ENCODE measurements at places on chromosomes 6 and 20.

DNA sequence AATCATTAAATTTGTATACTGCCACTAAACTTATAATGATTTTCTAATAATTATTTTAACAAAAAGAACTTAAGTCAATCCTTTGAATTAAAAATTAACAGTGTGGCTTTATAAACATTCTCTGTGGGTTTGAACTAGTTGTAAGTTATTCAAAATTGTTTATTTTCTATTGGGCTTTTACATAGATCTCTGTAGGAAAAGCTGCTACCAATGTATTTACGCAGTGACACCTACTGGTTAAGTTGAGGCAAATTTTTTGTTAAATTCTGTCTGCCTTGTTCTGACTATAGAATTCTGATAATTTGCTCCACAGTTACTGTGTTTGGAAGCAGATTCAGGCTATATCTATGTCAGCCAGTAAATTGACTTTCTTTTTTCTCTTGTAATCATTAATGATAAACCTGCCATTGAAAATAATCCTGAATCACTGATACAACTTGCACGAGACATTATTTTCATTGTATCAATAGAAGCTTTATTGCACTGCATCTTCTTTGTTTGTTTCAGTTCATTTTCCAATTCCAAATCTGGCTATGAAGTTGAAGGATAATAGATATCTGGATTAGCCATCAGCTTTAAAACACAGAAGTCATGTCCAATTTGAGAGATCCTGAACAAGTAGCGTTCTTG is 66.0 kb upstream of the UTRN start:
- no peak for DNase-seq

- no peak for DNase-seq
Observed at GRCh38 chr6:138240476-138241245, 22.4 kb upstream of the PBOV1 start.

GRCh38 chr6:136550330-136551071 is at the start of gene MAP7:
TSS of gene MAP7 (minus strand) at chr6:136550422. CDS start at chr6:136550408, 14 bp downstream.
- no peak for DNase-seq

DNA sequence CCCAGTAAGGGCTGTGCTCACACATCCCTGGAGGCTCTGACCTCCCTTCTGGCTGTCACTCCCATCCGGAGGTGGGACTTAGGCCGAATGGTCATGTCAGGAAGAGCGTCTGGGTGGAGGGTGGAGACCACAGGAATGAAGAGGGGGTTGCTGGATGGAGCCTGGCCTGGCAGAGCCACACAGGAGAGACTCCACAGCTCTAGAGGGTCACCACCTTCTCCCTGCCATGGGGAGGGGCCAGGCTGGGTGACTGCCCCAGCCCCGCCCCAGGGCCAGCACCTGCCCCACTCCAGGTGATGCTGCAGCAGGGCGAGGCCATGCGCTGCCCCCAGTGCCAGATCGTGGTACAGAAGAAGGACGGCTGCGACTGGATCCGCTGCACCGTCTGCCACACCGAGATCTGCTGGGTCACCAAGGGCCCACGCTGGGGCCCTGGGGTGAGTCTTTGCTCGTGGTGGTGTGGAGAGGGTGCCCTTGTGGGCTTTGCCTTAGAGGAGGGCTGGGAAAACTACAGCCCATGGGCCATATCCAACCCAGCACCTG is 20.6 kb downstream of the RBCK1 start:
- no peak for DNase-seq

- DNase-seq, result no peak
Observed at GRCh38 chr6:125510405-125510804, 208.6 kb upstream of the HDDC2 start.

DNA sequence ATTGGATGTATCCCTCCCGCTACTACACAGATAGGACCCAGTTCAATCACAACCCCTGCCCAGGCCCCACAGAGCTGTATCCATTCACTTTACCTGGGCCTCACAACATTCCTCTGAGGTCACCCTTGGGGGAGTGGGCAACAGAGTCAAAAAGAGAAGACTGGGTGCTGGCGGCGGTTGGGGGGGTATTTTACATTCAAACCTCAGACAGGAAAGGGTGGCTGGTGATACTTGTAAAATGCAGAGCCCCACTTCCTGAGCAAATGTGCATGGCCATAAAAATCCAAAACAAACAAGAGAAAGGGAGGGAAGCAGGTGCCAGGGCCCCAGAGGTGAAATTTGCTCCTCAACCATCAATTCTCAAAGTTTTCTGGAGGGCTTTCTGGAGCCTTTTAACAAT is 3.5 kb downstream of the LRFN2 start:
- no peak for DNase-seq

- no peak for DNase-seq
Observed at GRCh38 chr6:110103260-110103659, 76.2 kb downstream of the WASF1 start.

- DNase-seq, result no peak
Observed at GRCh38 chr6:150905769-150906168, 40.3 kb downstream of the MTHFD1L start.

DNA sequence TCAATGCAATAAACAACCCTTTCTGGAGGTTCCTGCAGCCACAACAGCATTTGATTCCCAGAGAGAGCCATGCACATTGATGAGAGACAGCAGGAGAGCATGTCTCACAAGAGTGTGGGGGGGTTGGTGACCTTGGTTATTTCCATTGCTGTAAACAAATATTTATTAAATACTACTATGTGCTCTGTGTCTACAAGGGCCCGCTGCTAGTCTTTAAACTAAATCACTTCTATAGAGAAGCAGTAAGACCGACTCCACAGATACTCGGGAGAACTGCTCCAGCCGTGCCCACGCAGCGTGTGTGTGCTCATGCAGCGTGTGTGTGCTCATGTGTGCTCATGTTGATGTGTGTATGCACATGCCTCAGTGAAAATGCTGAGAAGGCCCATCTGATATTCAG is 82.7 kb upstream of the TRAF3IP2 start:
- DNase-seq, result no peak

- peak; percentile 57 for DNase-seq
Observed at GRCh38 chr6:108782179-108783041, 65.8 kb upstream of the ARMC2 start.

DNA sequence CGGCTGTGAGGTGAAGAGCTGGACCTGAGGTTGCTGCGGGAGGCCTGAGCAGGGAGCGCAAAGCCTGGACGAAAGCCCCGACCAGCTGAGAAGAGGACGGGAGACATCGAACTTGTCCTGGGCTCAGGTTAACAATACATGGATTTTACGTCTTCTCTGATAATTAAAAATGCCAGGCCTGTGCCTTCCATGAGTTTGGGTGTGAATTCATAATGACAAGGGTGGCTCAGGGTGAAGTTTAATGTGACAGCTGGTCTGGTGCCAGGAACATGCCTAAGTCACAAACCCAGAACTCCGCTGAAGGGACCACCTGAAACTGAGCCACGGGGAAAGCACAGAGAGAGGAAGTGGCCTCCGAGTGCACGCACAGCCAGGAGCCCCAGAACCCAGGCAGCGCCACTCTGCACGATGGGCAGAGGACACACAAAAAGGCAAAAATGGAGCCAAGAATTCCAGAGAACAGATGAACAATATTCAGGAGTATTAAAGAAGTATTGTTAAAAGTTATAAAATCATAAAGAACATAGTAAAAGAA is 150.1 kb upstream of the RPS6KA2 start:
- DNase-seq, result no peak

DNA sequence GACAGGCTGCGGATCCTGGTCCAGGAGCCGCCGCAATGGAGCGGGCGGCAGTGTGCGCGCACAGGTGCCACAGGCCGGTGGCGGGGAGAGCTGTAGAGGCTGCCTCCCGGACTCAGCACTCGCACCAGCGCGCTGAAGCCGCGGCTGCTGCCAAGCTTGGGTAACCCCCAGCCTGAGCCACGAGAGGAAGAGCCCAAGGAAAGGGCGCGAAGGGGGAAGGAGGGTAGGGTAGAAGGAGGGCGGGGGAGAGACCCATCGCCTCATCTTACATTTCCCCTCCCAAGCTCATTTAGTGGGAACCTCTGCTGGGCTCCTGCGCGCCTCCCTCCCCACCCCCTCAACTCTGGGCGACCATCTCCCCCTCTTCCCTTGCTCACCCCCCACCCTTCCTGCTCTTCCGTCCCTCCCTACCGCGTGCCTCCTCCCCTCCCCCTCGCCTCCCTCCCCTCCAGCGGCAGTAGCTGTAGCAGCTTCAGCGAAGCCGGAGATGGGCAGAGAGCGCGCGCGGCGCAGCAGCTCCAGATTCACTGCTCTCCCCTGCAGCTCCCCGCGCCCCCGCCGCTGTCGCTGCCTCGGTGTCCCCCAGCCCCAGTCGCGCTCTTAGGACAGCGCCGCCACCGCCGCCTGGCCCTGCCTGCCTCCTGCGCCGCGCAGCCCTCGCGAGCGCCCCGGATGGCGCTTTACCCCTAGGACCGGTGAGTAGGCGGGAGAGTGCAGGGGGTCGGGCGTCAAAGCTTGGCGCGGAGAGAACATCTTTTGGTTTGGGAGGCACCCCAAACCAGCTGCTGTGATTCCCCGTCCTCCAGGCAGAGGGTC is at the start of gene FUT9:
Gene FUT9 (plus strand): TSS at position 457 of the 816 bp plus-strand sequence. CDS start 187,182 bp downstream, outside the sequence.
- no peak for DNase-seq

- DNase-seq, result no peak
Observed at GRCh38 chr20:62617711-62618483, 24.4 kb upstream of the SLCO4A1 start.

DNA sequence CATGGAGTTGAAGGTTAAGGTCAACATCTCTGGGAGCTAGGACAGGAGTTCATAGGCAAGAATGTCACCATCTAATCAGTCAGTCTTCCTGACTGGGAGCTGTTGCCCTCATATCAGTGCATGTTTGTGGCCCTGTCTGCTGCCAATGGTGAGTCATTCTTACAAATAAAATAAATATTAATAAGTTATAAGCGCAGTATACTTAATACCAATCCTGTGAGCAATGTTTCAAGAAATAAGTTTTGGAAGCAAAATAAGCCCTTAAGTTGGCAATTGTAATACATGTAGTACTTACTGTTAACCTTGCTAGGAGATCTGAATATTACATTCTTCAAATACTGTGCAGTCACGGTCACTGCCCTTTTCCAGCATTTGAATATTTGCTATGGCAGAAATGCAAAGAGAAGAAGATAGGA is 20.2 kb upstream of the MDGA1 start:
- DNase-seq, result no peak

- no peak for DNase-seq
Observed at GRCh38 chr6:163038317-163038716, 310.5 kb downstream of the PACRG start.

GRCh38 chr20:31966991-31967655 is 828 bp upstream of the XKR7 start:
- DNase-seq, result no peak

GRCh38 chr20:15673206-15673605 is 900.0 kb downstream of the KIF16B start:
- DNase-seq, result no peak

GRCh38 chr6:25488156-25488555 is 163.9 kb upstream of the SCGN start:
- no peak for DNase-seq

DNA sequence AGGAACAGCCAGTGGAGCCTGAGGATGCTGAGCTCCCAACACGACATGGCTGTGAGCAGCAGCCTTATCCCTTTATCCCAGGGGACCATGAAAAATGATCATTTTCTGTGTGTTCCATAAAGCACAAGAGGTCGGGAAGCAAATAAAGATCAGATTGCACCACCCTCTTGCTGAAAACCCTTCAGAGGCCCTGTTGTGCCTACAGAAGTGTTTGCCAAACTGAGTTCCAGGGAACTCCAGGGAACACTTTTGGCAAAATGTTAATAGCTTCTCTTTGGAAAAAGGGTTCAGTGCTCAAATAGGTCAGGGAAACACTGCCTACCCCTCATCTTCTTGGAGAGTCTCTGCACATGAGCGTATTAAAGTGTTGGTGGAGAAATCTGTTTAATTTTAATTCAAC is 24.4 kb downstream of the ARMC2 start:
- no peak for DNase-seq

- DNase-seq, result no peak
Observed at GRCh38 chr6:29887330-29887818, 55.0 kb upstream of the HLA-A start.

DNA sequence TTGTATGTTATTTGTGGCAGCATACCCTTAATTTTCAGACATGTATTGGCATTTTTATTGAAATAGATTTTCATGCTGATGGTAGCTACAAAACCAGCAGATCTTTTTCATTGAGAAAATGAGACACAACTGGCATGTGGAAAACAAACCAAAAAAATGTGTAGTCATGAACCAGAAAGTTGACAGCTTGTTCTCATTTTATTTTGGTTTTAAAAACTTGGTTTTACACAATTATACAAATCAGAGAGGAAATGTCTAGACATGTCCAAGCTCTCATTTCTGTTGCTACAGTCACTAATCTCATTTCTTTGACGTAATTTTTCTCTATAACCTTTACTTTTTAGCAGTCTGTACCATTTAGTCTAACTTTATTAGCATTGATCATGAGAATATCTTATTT is 85.4 kb downstream of the GRIK2 start:
- no peak for DNase-seq

GRCh38 chr6:125233202-125233601 is 68.6 kb downstream of the HDDC2 start:
- no peak for DNase-seq

DNA sequence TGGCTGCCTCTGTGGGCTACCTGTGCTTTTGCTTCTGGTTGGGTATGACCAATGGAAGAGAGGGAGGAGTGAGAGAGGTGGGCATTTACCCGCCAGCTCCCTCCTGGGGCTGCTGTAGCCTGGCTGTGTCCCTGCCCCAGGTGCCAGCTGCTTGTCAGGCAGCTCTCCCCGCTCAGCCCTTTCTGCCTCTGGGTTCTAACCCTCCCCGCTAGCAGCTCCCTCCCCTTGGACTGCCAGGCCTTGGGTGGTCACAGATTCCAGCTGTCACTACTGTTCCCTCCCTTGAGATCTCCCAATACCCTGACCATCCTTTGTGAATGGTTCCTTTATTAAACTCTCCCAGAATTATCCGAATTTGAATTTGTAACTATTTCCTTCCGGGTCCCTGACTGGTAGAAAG is 95.5 kb upstream of the RNF24 start:
- no peak for DNase-seq

DNA sequence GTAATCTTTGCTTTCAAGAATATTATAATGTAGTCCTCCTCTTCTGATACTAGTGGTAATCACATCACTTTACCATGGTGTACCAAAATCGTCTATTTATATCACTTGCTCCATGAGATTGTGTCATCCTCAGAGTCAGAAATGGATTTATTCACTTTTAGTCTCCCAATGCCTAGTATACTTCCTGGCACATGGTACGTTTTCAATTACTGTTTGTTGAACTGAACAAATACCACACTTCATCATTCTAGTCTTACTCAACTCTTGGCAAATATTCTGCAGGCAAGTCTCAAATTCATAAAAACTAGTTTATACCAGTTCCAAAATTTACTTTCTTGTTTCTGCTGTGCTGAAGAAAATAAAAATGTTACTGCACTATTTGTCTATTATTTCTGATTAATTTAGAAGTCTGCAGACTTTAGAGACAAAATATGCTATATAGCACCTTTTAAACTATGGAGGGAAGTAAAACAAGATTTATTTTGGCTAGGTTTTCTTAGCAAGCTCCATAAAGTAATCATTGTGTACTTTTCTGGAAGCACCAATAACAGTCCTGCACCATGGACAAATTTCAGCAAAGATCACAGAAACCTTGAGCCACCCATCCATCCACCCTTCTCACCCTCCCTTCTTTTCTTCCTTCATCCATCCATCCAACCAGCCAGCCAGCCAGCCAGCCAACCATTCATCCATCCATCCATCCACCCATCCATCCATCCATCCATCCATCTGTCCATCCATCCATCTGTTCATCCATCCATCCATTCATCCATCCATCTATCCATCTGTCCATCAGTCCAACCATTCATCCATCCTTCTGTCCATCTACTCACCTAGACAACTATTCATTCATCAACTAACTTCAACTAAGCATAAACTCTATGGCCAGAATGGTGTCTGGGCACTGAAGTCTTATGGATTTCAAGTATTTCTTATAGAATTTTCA is 102.1 kb upstream of the STMND1 start:
- no peak for DNase-seq

- DNase-seq, result no peak
Observed at GRCh38 chr20:20827992-20828597, 115.7 kb upstream of the RALGAPA2 start.
